ENCODE measurements at places on chromosomes 11 and 22. TPM values are rescaled to one million over a fixed set of nuclear protein-coding genes. Genes with fewer than 3 reads are reported as not detected.

Gene MISFA
- 2.5 TPM for total RNA-seq

Gene SLC7A4
- total RNA-seq = 3.9 TPM

- no peak for DNase-seq
- no peak overlapping the region for H3K4me3 ChIP-seq
- no peaks in the 10 kb centered on the region for H3K4me1 ChIP-seq
- H3K36me3 ChIP-seq = no peaks in the 10 kb centered on the region
- no peak overlapping the region for H3K27ac ChIP-seq
Measured at GRCh38 chr11:104798789-104799188, 99.5 kb downstream of the CASP12 start.

DNA sequence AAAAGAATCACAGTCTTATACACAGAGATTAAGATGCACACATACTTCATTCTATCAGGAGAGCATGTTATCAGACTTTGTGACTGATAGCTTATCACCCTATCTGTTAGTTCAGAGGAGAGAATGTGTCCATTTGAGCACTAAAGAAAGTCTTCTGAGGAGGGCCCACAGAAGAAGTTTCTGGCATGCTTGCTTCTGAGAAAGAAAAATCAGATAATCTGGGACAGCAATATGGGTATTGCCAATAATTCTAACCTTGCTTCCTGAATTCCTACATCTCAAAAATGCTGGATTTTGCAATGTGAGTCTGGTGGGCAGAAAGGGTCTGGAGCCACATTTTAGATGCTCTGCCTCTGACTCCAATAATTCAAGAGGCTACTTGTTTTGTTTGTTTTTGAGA, 128.9 kb downstream of the RBFOX2 start:
- no peaks in the 10 kb centered on the region for H3K27me3 ChIP-seq
- H3K36me3 ChIP-seq = no peaks in the 10 kb centered on the region
- H3K4me1 ChIP-seq = peaks cover 5% of the 10 kb centered on the region

GRCh38 chr22:23549198-23549595, 30.9 kb downstream of the IGLL1 start:
- no peak overlapping the region for H3K4me3 ChIP-seq
- H3K27ac ChIP-seq = no peak overlapping the region
- no peaks in the 10 kb centered on the region for H3K4me1 ChIP-seq
- no peak for DNase-seq
- H3K36me3 ChIP-seq = no peaks in the 10 kb centered on the region
- no peaks in the 10 kb centered on the region for H3K27me3 ChIP-seq

DNA sequence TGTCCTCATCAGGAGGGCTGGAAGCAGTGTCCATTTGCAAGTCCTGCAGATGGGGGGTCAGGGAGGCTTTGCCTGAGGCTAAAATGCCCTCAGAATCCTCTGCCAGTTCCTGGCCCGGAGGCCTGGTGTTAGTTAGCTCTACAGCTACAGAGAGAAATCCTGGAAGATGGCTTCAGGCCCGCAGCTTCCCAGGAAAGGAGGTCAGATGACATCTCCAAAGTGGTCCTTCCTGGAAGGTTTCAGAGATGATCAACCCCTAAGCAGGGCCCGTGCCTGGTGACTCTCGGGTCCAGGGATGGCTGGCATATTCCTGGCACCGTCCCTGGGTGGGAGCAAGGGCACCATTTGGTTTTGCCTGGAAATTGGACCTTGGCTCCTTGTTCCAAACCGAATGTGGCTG, 959.1 kb downstream of the BRD1 start:
- H3K4me3 ChIP-seq = no peak overlapping the region
- H3K4me1 ChIP-seq = no peaks in the 10 kb centered on the region
- H3K27ac ChIP-seq = no peak overlapping the region
- H3K36me3 ChIP-seq = no peaks in the 10 kb centered on the region
- H3K27me3 ChIP-seq = no peaks in the 10 kb centered on the region

DNA sequence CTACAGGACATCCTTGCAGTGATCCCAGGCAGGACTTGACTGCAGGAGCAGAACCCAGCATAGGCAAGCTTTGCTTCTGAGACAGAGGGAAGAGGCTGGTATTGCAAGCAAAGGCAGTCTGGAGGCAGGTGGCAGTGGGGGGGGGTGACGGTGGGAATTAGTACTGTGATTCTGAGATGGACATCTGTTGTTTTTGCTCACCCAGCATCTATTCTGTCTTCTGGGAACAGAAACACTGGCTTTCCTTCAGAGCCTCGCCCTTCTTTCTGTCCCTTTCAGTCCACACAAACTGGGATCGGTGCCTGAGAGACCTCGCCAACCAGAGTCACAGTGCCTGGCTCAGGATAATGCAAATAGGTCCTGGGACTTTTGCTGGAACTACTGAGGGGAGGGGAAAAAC, 31.2 kb upstream of the RASL10A start:
- no peak overlapping the region for H3K27ac ChIP-seq
- H3K4me3 ChIP-seq = no peak overlapping the region
- H3K36me3 ChIP-seq = peaks cover 14% of the 10 kb centered on the region
